ENCODE measurements at places on chromosomes 11 and 22.
A peak's percentile ranks its signal among the peaks of the same experiment; 100 is the strongest.

- no peak for DNase-seq
Observed at GRCh38 chr11:118572981-118573550, 857 bp downstream of the ARCN1 start.

DNA sequence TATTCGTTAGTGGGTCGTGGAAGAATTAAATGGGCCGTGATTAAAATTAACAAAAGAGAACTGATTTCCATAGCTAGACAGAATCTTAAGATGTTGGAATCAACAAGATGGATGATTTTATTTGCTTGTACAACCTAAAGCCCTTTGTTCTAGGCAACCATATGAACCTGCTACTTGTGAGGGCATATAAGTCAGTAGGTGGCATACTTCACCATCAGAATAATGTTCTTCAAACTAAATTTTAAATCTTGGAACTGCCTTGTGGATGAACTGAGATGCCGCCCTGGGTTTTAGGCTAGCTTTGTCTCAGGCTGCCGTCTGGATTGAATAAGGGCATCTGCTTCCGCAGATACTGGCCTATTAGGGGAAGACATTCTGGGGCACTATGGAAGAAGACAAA is 40.9 kb downstream of the CSRP3 start:
- no peak for DNase-seq

DNA sequence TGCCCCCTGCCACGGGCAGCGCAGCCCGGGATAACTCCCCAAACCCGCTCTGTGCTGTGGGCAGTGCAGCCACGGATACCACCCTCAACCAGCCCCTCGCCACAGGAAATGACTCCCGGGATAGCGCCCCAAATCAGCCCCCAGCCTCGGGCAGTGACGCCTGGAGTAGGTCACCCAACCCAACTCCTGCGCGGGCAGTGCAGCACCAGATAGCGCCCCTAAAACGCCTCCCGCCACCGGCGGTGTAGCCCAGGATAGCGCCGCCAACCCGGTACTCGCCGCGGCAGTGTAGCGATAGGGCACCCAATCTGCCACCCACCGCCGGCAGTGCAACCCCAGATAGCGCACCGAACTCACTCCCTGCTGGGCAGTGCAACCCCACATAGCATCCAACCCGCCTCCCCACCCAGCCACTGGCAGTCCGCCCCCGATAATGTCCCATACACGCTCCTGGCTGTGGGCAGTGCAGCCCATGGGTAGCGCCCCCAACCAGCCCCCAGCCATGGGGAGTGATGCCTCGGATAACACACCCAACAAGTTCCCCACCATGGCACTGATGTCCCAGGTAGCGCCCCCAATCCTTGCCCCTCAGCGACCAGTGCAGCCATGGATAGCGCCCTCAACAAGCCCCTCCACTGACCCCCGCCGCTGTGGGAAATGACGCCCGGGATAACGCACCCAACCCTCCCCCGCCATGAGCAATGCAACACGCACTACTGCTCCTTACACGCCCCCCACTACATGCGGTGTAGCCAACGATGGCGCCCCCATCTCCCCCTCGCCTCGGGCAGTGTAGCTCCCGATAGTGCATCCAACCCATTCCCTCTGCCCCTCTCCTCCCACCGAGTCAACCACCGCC is 1.5 kb downstream of the RFPL2 start:
- DNase-seq = no peak

- DNase-seq = no peak
Observed at GRCh38 chr11:128929468-128929867, 13.2 kb downstream of the TP53AIP1 start.

- DNase-seq = no peak
Observed at GRCh38 chr11:79028225-79028624, 412.6 kb downstream of the TENM4 start.

- DNase-seq = no peak
Observed at GRCh38 chr11:119422809-119423508, at the start of gene THY1. TSS of gene THY1 (minus strand) at chr11:119423172. CDS start at chr11:119420905, 2,267 bp downstream.

GRCh38 chr22:25928038-25928437 is 186.1 kb downstream of the MYO18B start:
- no peak for DNase-seq

DNA sequence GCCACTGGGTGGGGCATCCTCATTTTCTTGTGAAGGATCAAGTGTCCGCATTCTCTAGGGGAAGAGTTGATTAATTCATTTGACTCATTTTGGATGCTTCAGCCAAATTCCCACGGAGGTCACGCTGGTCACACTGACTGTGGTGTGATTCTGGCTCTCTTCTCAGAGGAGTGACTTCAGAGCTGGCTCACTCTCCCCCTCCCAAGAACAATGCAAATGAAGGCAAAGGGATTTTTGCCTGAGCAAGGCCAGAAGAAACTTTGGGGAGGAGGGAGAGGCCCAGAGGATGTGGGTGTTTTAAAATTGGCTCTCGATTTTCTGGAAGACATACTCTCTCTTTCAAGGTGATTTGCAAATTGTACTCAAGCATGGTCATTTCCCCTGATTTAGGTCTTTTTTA is 51.1 kb upstream of the LMO2 start:
- DNase-seq = peak; percentile 28

DNA sequence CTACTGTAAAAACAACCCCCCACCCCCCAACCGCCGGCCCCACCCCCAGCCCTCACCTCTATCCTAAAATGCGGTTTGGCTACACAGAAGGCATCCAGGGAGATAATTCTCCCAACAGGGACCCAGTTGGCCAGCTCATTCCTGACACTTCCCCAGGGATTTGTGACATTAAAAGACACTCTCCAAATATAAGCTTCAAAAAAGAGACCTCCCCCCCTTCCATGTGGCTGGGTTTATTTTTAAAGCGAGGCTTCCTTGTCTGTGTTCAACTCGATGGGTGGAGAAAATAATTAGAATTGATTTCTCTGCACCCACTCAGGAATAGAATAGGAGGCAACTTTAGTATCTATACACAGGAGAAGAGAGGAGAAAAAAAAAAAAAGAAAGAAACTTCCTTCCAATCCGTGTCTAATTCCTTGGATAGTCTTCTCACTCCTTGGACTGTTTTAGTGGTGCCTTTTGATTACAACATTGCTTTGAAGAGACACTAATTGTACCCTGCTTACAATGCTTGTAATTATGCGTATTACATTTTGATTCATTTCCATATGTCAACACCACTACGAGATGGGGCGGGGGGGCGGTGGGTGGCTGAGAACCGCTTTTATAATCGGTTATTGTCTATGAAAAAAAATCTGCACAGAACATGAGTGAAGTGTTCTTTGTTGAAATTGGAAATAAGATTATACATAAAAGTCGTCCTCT is 500.4 kb downstream of the MIAT start:
- no peak for DNase-seq

- DNase-seq = no peak
Observed at GRCh38 chr11:113877670-113878055, 2.3 kb upstream of the USP28 start.

DNA sequence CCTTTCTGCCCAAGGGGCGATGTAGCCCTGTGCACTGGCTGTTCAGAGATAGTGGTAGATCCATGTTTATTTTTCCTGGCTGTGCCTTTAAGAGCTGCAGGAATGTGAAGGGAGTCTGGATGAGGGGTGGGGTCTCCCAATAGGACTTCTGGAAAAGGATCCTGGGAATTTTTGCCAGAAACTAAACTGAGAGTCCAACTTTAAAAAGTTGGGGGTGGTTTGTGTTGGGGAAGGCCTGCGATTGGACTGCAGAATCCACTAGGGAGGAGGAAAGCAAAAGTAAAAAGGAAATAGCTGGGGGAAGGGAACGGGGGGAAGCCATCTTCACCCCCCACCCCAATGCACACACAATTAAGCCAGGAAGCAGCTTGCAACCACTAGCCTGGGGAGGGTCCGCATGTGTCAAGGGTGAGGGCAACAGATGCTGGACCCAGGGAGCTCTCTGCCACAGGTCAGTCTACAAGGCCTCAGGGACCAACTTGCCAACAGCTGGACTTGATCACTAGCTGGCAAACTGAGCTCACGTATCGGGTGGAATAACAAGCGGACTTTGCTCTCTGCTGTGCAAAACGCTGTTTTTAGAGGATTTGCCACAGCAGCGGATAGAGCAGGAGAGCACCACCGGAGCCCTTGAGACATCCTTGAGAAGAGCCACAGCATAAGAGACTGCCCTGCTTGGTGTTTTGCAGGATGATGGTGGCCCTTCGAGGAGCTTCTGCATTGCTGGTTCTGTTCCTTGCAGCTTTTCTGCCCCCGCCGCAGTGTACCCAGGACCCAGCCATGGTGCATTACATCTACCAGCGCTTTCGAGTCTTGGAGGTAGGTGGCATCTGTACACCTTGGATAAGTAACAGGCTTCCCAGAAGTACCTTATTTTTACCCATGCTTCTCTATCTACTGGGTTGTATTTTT is at the start of gene OLFML1:
Gene OLFML1, plus strand, starts transcription at position 321 of the 912 bp plus-strand sequence. Its CDS starts 370 bp downstream, at position 691.
- DNase-seq = peak; percentile 42
